H1 (cell line): ENCODE measurements at places on chromosomes 11 and 22.

DNA sequence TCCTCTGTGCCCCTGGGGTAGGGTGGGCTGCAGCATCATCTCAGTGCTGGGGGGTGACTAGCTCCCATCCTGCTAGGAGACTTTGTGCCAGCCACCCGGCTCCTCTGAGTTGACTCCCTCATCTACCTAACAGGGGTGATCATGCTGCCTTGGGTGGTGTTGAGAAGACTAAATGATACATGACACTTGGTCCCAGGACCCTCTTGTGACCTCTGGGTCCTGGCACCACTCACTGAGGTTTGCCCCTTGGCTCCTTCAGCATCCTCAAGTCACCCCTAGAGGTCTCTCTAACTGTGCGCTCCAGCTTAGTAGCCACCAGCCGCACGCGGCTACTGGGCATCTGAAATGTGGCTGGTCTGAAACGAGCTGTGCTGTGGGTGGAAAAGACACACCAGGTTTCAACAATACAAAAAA lies 72.1 kb downstream of the LRRC32 start:
- H3K36me3 ChIP-seq: no peaks in the 10 kb centered on the region
- H3K27ac ChIP-seq: no peak overlapping the region
- H3K4me3 ChIP-seq: no peak overlapping the region
- no peaks in the 10 kb centered on the region for H3K27me3 ChIP-seq
- peak; percentile 62 for DNase-seq

- H3K27me3 ChIP-seq: no peaks in the 10 kb centered on the region
- H3K4me1 ChIP-seq: no peaks in the 10 kb centered on the region
- DNase-seq: no peak
- no peak overlapping the region for H3K4me3 ChIP-seq
- H3K36me3 ChIP-seq: no peaks in the 10 kb centered on the region
These were observed 79.5 kb upstream of the CRYBB3 start for GRCh38 chr22:25120093-25120561.

DNA sequence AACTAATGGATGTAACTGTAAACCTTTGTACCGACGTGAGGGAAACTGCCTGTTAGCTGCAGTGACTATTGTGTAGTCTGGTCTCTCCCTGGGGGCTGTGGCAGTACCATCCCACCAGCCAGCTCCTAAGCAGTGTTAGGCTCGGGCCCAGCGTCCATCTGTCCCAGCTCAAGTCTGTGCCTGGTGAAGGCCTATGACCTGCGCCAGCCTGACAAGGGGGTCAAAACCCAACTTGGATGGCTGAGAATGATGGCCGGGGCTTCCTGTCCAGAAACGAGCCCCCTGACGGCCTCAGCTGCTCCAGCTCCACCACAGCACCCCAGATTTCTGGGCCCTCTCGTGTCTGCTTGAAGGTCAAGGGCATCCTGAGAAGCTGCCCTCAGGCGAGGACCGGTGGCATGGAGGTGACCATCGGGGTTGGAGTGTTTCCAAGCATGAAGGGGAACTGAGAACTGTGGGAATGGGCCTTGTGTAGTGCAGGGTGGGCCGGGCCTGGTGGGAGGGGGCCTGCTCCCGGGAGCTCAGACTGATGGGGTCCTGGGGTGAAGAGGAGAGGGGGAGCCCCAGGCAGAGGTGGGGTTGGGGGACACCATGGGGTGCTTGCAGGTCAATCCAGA lies 14.3 kb upstream of the SPI1 start:
- no peaks in the 10 kb centered on the region for H3K27me3 ChIP-seq
- no peak overlapping the region for H3K4me3 ChIP-seq
- H3K27ac ChIP-seq: no peak overlapping the region; the same call in 1 of the 2 replicates
- H3K36me3 ChIP-seq: no peaks in the 10 kb centered on the region
- no peaks in the 10 kb centered on the region; the same call in 1 of the 2 replicates for H3K4me1 ChIP-seq
- DNase-seq: no peak

DNA sequence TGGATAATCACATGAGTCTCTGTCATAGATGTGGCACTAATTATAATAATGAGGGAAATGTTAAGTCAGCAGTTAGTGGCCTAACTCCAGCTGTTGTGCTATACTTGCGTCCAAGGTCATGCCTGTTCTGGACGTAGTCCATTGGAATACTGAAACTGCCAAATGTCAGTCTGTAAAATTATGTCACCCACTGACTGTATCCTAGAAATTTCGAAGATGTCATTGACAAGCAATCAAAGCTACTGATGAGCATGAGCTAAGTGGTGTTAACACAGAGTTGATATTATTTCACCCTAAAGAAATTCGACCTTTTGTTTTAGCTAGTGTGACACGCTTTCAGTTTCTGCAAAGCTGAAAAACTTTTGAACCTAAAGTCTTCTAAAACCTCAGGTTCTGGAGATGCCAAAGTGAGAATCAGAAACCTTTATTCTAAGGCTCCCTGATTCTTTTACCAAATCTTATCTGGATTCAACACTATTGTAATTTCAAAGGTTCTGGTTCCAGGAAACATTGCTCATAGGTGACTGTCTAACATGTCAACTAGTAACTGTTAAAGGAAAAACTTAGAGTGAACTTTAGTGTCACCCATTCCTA lies 14.9 kb upstream of the ME3 start:
- H3K4me1 ChIP-seq: no peaks in the 10 kb centered on the region
- H3K36me3 ChIP-seq: no peaks in the 10 kb centered on the region
- no peak for DNase-seq
- no peak overlapping the region for H3K27ac ChIP-seq

- H3K4me3 ChIP-seq: no peak overlapping the region
- DNase-seq: no peak
- H3K36me3 ChIP-seq: peaks cover 60% of the 10 kb centered on the region
- no peaks in the 10 kb centered on the region for H3K27me3 ChIP-seq
- no peak overlapping the region for H3K27ac ChIP-seq
These were observed 39.2 kb downstream of the KMT5B start for GRCh38 chr11:68173926-68174325.

- H3K27me3 ChIP-seq: no peaks in the 10 kb centered on the region
- no peaks in the 10 kb centered on the region for H3K4me1 ChIP-seq
- DNase-seq: no peak
- no peak overlapping the region for H3K27ac ChIP-seq
- H3K36me3 ChIP-seq: no peaks in the 10 kb centered on the region
- H3K4me3 ChIP-seq: no peak overlapping the region
These were observed 36.0 kb upstream of the LDLRAD3 start for GRCh38 chr11:35907648-35908431.

DNA sequence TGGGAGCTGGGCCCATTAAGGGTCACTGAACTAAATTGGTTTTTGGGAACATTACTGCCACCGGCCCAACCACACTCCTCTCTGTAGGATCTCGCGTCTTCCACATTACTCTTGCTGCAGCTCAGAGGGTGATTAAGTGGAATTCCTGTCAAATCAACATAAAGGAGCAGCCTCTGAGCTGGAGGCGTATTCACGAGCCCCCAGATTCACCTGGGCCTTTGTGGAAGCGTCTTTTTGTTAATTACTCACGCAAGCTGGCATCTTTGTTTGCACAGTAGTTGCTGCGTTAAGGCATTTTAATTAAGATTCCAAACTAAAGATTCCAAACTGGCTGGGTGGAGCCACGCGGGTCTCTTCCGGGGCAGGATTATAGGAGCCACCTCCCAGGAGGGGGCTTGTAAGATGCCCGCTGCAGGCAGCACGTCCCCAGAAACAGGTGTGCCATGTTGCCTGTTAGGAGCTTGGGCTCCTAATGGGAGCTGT lies 21.5 kb upstream of the RFPL3 start:
- peak overlapping the region; percentile 23; the same call in 1 of the 2 replicates for H3K27ac ChIP-seq
- peaks cover 8% of the 10 kb centered on the region; the same call in 1 of the 2 replicates for H3K4me1 ChIP-seq
- no peak overlapping the region for H3K4me3 ChIP-seq
- H3K36me3 ChIP-seq: no peaks in the 10 kb centered on the region

- peaks cover 41% of the 10 kb centered on the region for H3K27me3 ChIP-seq
- DNase-seq: no peak
- H3K27ac ChIP-seq: no peak overlapping the region
- no peak overlapping the region for H3K4me3 ChIP-seq
These were observed 2.6 kb upstream of the DSCAML1 start for GRCh38 chr11:117799634-117800033.

- H3K27ac ChIP-seq: no peak overlapping the region
- H3K36me3 ChIP-seq: no peaks in the 10 kb centered on the region
- peaks cover 4% of the 10 kb centered on the region; the same call in 1 of the 2 replicates for H3K4me1 ChIP-seq
- H3K4me3 ChIP-seq: no peak overlapping the region
- no peak for DNase-seq
These were observed 41.6 kb downstream of the CD44 start for GRCh38 chr11:35180317-35181233.

GRCh38 chr11:60866911-60867870 lies at the start of gene ZP1:
ZP1 (plus strand) TSS chr11:60867542; CDS start chr11:60867562, 20 bp downstream.
- no peak for DNase-seq
- no peak within 1 kb of the TSS for H3K4me3 ChIP-seq

DNA sequence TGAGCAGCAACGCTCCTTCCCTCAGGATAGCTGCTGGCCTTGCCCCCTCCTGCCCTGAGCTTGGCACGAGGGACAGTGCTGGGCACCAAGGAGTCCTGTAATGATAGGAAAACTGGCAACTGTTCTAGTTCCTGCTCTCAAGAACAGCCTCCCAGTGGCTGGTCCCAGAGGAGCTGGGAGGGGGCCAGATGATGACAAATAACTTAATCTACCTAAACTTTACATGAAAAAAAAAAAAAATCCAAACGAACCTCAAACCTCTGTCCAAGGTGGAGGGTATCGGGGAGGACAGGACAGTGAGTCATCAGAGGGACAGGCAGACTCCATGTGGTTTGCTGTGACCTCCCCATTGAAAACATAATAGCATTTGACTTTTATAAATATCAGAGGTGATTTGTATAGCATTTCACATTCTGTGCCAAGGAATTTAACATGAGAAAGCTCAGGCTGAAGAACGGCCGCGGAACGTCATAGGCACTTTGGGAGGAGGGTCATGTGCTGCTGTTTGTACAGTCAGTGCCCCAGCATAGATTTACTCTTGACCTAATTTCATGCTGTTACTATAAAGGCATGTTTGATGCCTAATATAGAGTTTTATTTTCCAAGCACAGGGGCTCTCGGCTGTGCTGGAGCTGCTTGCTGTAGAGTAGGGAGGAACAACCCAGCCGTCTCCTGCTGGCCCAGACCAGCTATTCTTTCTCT lies 98.2 kb upstream of the NNMT start:
- no peaks in the 10 kb centered on the region for H3K36me3 ChIP-seq
- DNase-seq: no peak
- no peak overlapping the region for H3K4me3 ChIP-seq
- H3K27me3 ChIP-seq: no peaks in the 10 kb centered on the region
- no peak overlapping the region for H3K27ac ChIP-seq

GRCh38 chr11:44600839-44601383 lies 35.4 kb downstream of the CD82 start:
- no peak overlapping the region for H3K4me3 ChIP-seq
- no peak for DNase-seq
- no peaks in the 10 kb centered on the region for H3K27me3 ChIP-seq
- no peak overlapping the region for H3K27ac ChIP-seq

DNA sequence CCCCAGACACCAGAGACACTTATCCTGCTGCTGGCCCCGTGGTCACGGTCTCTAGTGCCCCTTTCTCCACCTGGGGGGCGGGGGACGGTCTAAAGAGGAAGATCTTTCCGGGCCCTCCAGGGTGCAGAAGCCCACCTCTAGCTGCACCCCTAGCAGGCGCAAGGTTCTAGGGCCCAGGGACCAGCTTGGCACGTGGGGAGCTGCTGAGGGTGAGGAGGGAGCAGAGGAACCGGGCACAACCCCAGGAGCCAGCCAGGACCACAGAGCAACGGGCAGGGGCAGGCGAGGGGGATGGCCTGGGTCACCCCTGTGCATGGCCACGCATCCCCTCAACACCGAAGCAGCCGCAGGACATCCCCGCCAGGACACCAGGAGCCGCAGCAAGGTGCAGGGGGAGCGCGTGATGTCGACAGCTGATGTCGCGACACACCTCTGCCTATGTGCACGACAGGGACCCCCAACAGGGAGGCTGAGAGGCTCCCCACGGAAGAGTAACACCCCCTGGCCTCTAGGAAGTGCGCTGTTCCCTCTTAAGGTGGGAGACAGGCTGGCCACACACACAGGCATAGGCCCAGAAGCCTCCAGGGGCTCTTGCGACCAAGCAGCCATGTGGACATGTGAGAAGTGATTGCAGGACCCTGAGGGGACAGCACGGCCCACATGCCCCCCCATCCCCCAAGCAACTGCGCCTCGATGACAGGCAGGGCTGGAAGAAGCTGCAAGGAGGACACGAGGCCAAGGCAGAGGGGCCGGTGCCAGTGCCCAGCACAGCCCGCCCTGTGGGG lies 5.1 kb downstream of the LRFN4 start:
- H3K4me1 ChIP-seq: no peaks in the 10 kb centered on the region
- H3K27ac ChIP-seq: no peak overlapping the region
- DNase-seq: no peak
- no peaks in the 10 kb centered on the region for H3K27me3 ChIP-seq

GRCh38 chr11:110892741-110893285 lies 180.6 kb upstream of the ARHGAP20 start:
- H3K4me1 ChIP-seq: no peaks in the 10 kb centered on the region
- DNase-seq: no peak
- no peak overlapping the region for H3K27ac ChIP-seq
- H3K36me3 ChIP-seq: no peaks in the 10 kb centered on the region
- no peaks in the 10 kb centered on the region for H3K27me3 ChIP-seq
- H3K4me3 ChIP-seq: no peak overlapping the region

DNA sequence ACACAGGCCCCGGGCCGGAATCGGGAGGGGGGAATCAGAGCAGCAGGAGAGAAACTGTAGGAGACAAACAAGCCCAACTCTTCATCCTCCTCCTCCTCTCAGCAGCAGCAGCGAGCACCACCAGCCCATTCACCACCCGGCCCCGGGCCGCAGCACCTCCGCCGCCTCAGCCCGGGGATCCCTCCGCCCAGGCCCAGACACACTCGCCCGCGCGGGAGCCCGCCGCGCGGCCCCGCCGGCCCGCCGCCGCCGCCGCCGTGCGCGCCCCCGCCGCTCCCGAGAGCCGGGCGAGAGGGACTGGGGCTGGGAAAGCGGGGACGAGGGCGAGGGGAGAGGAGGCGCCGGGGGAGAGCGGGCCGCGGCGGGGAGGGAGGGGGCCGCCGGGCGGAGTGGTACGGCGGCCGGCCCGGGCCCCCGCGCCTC lies at the start of gene PHF21A:
PHF21A (minus strand) TSS at position 154 of the 423 bp plus-strand sequence. CDS start 37,235 bp downstream, outside the sequence.
- no peaks in the 10 kb centered on the region for H3K27me3 ChIP-seq
- DNase-seq: peak; percentile 64
- peaks cover 6% of the 10 kb centered on the region for H3K4me1 ChIP-seq
- H3K36me3 ChIP-seq: no peaks in the 10 kb centered on the region

GRCh38 chr11:61120099-61120705 lies 17.9 kb downstream of the CD5 start:
- H3K36me3 ChIP-seq: no peaks in the 10 kb centered on the region
- no peak overlapping the region for H3K27ac ChIP-seq
- DNase-seq: no peak
- H3K4me3 ChIP-seq: no peak overlapping the region
- H3K4me1 ChIP-seq: no peaks in the 10 kb centered on the region
